ENCODE measurements at places on chromosomes 7 and 10.

- DNase-seq = no peak
Observed at GRCh38 chr10:95289003-95289920, 1.5 kb downstream of the PDLIM1 start.

DNA sequence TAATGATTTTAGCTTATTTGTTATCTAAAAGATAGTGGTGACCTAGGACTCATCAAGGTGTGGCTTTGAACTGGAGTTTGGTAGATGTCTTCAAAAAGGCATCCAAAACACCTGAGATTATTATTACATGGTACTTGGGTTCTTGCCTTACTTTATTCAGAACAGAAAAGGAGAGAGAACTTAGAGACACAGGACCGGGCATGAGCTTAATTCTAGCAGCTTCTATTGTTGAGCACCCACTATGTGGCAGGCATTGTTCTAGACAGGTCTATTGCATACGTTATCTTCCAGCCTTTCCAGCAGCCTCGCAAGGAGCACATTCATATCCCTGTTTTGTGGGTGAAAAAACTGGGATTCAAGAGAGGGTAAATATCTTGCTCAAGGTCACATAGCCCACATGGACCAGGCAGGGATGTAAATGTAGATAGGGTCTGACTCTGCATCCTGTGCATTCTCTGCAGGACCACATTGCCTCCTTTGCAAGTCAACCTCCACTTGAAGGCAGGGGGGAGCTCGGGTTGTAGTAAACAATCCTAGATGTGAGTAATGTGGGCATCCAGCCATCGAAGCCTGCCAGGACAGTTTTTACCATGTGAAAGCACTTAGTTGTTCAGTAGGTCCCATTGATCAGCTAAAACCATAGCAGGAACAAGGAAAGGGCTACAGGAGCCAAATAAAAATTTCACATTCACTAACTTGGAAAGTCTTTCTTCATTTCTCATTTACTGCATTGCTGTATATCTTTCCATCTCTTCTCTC lies 551.4 kb downstream of the LRMDA start:
- no peak for DNase-seq

- no peak for DNase-seq
Observed at GRCh38 chr7:43647673-43648472, 65.0 kb downstream of the STK17A start.

- DNase-seq = no peak
Observed at GRCh38 chr10:6203331-6204062, 765 bp downstream of the PFKFB3 start.

- no peak for DNase-seq
Observed at GRCh38 chr10:112141292-112141691, 42.3 kb downstream of the GPAM start.

DNA sequence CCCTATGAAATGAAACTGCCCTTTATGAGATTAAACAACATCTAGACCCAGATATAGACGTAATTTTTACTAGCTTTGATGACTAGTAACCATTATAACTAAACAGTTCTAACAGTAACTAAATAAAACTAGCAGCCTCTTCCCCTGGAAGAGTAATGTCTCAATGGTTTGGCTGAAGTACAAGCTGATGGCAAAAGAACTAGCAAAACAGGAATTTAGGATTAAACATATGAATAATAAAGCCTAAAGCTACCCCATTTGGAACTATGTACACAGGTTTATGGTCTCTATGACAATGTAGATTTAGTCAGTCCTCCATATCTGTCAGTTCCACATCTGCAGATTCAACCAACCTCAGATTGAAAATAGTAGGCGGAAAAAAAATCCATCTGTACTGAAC lies 6.4 kb downstream of the DPY19L1 start:
- DNase-seq = no peak

DNA sequence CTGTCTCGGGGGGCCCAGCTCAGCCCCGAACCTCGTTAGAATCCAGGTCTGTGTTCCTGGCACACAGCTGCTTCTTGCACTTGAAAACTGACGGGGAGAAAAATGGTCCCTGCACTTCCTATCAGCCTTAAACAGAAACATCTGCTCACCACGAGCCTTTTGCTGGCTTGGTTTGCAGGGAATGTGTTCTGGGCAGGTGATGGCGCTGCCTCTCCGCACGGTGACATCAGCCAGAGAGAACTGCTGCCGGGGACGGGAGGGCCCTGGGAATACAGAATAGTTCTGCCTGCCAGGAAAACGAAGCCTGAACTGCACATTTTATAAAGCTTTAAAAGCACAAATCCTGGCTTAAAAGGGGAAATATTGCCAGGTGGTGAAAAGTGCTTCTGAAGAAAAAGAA lies 622.5 kb downstream of the TYW1 start:
- no peak for DNase-seq

DNA sequence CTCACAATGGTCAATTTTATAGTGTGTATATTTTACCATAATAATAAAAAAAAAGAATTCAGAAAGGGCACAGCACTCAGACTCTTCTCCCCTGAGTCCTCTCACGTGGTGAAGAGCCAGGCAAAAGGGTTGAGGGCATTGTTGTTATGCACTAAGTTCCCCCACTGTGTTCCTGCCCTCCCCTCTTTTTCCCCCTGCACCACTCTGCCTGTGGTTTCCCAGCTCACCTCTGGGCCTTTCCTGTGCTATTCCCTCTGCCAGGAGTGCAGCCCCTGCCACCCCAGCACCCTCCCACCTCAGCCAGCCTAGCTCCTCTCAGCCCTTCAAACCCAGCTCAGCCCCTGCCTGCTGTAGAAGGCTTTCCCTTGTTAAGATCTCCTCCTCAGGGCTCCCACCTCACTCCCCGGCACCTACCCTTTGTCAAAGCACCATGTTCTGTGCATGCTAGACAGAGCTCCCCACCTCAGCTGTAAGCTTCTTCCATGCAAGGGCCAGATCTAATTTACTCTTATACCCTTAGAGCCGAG lies 108.5 kb downstream of the KCNMA1 start:
- no peak for DNase-seq

- no peak for DNase-seq
Observed at GRCh38 chr10:116015583-116016333, 257.2 kb downstream of the GFRA1 start.

GRCh38 chr7:378551-379455 lies 88.8 kb downstream of the FOXL3 start:
- DNase-seq = no peak

DNA sequence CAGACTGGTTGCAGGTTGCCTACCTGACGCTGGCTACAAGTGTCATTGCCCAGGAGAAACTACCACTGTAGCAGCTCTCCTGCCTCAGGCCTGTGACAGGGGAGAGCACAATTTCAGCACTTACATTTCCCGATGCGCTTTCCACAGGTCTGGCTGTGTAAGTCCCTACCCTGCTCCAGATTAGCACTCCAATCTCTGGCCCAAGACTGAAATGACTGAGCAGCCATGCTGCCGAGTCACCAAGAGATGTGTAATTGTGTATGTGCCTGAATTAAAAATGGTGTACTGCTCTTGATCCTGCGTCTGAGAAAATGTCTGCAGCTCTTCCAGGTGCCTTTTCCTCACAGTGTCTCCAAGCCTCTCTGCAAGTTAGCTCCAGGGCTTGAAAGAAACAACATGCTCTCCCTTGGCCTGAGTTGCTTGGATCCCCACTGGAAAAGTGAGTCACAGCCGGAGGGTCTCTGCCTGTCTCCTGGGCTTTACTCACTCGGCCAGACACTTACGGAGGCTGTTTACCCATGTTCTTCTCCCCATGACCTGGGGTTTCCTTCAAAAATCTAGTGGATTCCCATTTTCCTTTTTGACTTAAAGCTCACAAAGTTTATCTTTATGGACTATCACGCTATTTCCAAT lies 1001.7 kb upstream of the KCND2 start:
- DNase-seq = no peak

All from osteocyte (in vitro differentiated cells).